Stimulated activated naive CD8-positive, alpha-beta T cell treated with anti-CD3 and anti-CD28 coated beads, Interleukin-15, amount 100 ng/mL, for 72 hours (primary cell): ENCODE measurements at places on chromosomes 1 and 21.

- no peak for DNase-seq
Observed at GRCh38 chr21:41425588-41425953, 468 bp upstream of the MX1 start.

DNA sequence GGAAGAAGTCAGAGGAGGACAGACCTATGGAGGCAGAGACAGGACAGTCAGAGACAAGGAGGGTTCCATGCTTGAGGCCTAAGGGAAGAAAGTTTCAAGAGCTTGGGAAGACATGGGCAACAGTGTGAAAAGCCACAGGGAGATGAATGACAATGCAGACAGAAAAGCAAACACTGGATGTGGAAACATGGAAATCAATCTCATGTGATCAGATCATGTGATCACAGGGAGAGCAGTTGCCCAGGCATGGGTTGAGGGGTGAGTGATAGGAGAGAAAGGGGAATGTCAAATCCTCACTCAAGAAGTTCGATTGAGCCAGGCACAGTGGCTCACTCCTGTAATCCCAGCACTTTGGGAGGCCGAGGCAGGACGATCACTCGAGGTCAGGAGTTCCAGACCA is 17.2 kb downstream of the PTAFR start:
- DNase-seq: no peak

DNA sequence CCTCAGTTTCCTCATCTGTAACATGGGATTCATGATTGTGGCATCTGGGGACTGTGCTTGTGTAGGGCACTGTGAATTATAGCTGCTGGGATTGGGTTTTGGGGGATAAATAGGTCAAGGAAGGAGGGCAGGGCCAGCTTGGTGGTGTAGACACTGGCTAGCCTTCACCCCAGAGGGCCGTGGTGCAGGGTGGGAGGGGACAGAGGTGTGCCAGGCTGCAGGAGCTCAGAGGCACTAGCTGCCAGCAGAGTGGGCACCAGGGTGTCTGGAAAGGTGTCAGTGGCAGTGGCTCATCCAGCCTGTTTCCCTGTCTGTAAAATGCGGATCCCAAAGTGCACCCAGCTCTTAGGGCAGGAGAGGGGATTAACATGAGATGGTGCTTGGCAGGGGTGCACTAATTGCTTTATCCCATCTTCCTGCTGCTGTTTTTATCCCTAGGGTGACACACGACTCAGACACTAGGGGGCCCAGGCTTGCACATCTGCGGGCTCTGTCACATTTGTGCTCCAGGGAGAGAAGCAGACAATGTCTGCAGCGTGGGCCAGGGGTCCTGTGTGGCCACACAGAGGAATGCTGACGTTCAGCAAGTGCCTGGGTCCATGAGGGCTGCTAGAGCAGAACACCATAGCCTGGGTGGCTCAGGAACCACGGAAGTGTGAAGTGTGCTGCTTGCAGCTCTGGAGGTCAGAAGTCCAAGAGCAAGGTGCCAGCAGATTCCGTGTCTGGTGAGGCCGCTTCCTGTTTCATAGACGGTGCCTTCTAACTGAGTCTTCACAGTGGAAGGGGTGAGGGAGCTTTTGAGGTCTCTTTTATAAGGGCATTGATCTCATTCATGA is 19.3 kb downstream of the OBSCN start:
- no peak for DNase-seq

GRCh38 chr1:39132505-39133339 is 71.8 kb upstream of the MACF1 start:
- DNase-seq: no peak

DNA sequence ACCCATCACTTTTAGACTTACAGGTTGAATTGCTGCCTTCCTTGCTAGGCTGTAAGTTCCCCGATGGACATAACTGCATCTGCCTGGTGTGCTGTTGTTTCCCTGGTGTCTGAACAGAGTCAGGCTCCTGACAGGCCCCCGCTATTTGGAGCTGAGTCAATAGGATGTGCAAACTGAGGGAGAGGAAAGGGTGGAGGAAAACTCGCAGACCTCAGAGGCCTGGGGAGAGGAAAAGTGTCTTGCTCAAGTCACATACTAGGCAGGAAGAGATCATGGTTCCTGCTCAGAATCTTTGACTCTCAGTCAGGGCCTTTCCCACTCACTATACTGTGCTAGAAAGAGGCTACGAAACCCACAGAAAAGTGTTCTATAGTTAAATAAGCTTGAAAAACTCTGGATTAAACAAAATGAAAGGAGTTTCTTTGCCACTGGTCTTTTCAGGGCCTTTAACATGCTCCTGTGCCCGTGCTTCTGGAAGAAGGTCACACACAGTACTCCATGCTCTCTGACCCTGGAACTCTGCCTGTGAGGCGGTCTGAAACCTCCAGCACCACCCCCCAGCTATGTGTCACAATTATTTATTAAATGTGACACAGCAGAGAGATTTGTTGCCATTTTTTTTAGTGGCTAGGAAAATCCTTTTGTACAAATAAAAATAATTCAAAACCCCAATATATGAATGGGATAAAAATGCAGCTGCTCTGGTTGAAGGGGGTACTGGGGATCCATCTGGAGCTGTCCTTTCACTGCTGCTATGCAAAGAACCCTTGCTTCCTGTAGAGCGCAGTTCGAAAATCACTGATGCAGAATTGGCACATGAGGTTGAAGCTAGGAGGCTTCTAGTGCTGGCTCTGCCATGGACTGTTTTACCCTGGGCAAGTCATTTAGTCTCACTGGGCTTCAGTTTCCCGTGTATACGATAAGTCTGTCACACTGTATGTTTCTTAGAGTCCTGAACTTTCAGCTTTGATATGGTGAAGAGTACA is 20.1 kb upstream of the CDCP2 start:
- no peak for DNase-seq

- no peak for DNase-seq
Observed at GRCh38 chr1:62384276-62385005, 52.4 kb upstream of the USP1 start.

GRCh38 chr1:222785529-222785928 is 29.3 kb upstream of the DISP1 start:
- no peak for DNase-seq

- DNase-seq: peak; percentile 59
Observed at GRCh38 chr1:154445040-154445472, 39.9 kb downstream of the IL6R start.

GRCh38 chr1:59161136-59161535 is 135.8 kb upstream of the FGGY start:
- DNase-seq: no peak

DNA sequence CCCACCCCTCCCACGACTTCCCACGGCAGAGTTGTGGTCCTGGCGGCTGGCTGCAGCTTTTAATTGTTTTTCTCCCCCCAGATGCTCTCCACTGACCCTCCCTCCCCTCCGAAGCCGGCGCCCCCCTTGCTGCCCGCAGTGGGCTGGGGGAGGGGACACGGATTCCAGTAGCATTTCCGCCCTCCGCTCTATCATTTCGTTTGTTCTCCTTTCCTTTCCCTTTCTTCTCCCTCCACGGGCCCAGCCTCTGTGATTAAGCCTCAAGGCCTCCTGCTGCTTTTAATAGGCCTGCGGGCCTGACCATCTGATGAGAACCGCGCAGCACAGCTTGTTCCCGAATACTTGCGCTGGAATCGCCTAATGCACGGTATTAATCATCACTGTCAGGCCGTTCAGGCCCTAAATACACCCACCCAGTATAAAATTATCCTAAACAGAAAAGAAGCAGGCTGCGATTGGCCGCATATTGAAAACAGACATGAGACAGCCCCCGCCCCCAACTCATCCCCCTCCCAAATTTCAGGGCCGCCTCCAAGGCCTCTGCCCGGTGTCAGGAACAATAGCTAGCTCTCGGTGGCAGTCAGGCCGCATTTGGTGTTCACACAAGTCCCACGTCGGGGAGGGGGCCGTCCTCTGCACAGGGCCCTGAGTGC is 102.0 kb upstream of the ARHGEF16 start:
- no peak for DNase-seq

DNA sequence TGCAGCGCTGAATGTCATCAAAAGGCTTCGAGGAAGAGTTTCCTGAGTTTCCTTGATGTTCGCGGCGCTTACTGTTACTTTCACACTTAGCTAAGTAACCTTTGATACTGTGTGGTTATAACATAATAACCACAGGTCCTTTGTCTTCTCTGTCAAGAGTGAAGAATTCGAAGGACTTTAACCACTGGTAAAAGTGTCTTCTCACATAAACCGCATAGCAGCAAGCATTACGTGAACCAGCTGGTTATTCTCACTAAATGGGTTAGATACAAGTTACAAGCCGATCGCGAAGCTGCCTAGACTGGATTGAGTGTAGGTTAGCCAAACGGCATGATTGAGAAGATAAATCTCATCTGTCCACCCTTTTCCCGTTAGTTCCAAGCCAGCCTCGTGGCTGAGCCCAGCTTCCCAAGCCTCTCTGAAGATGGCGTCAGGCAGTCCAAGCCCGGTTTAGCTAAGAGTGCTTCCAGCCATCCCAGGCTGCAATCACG is 18.3 kb upstream of the IFNGR2 start:
- DNase-seq: peak; percentile 50
